Hair follicle dermal papilla cell (primary cell): ENCODE measurements at places on chromosomes 3 and 15. TPM values are rescaled to one million over a fixed set of nuclear protein-coding genes. Genes with fewer than 3 reads are reported as not detected.

GREM1 gene
- total RNA-seq, result 1,377 and 1,454 TPM in 2 replicates

OR5K4 gene
- total RNA-seq, result not detected in 2 replicates

TLE3 gene
- 15.8 and 27.9 TPM in 2 replicates for total RNA-seq

ZNF280D gene
- total RNA-seq, result 45.3 and 61.2 TPM in 2 replicates

FANCD2OS gene
- total RNA-seq, result not detected in 2 replicates

SUSD5 gene
- total RNA-seq, result 8.4 and 16.1 TPM in 2 replicates

DGKG gene
- under 0.01 and 0.24 TPM in 2 replicates for total RNA-seq

ITGA11 gene
- 11.4 and 21.9 TPM in 2 replicates for total RNA-seq

FGD5 gene
- 0.12 and 0.16 TPM in 2 replicates for total RNA-seq

EXOG gene
- total RNA-seq, result 9.5 and 11.8 TPM in 2 replicates

PYGO1 gene
- 11.7 and 15.9 TPM in 2 replicates for total RNA-seq

C3orf80 gene
- total RNA-seq, result under 0.01 and 0.61 TPM in 2 replicates

GOLGA6A gene
- total RNA-seq, result not detected in 2 replicates

STRC gene
- under 0.01 TPM in 1 of 2 replicates, not detected in the other for total RNA-seq

MESP2 gene
- total RNA-seq, result 0.12 and 0.32 TPM in 2 replicates
